A375 (cell line): ENCODE measurements at places on chromosomes 16 and 17. TPM values are rescaled to one million over a fixed set of nuclear protein-coding genes. Genes with fewer than 3 reads are reported as not detected.

The SOX15 gene
- 0.60 TPM in 1 of 2 replicates, not detected in the other for total RNA-seq

The ACSM5 gene
- 0.34 and 0.40 TPM in 2 replicates for total RNA-seq

The GUCY2D gene
- not detected in 2 replicates for total RNA-seq

The GGT6 gene
- not detected in 2 replicates for total RNA-seq

The KCNH4 gene
- total RNA-seq = 0.03 and 0.04 TPM in 2 replicates

The SDR42E1 gene
- total RNA-seq = 0.04 TPM in 1 of 2 replicates, not detected in the other

The HIC1 gene
- 0.05 and 0.60 TPM in 2 replicates for total RNA-seq

The TP53 gene
- 40.1 and 41.7 TPM in 2 replicates for total RNA-seq

The RHBDF1 gene
- total RNA-seq = 66.0 and 88.3 TPM in 2 replicates

The MRPS7 gene
- total RNA-seq = 62.5 and 77.0 TPM in 2 replicates

The CRHR1 gene
- not detected in 2 replicates for total RNA-seq

The CDRT15L2 gene
- total RNA-seq = not detected in 2 replicates

The GDPD1 gene
- total RNA-seq = 2.9 and 4.0 TPM in 2 replicates

The KRT20 gene
- 0.08 TPM in 1 of 2 replicates, not detected in the other for total RNA-seq

The LITAFD gene
- total RNA-seq = not detected in 2 replicates

The CANT1 gene
- total RNA-seq = 32.4 and 33.9 TPM in 2 replicates

The TEPSIN gene
- total RNA-seq = 19.3 and 21.2 TPM in 2 replicates

The CEP95 gene
- total RNA-seq = 40.3 and 60.0 TPM in 2 replicates

The MAP3K3 gene
- total RNA-seq = 19.0 and 22.9 TPM in 2 replicates

The XAF1 gene
- total RNA-seq = 0.72 and 5.2 TPM in 2 replicates

The CDH3 gene
- 1.2 and 2.0 TPM in 2 replicates for total RNA-seq

The RNF40 gene
- total RNA-seq = 110 and 121 TPM in 2 replicates

The KRT17 gene
- total RNA-seq = 0.45 TPM in 2 replicates

The GRB7 gene
- 0.38 TPM in 1 of 2 replicates, not detected in the other for total RNA-seq

The TMEM220 gene
- total RNA-seq = not detected in 2 replicates

The SLC5A2 gene
- 0.53 TPM in 1 of 2 replicates, not detected in the other for total RNA-seq

The UNK gene
- 16.6 and 18.8 TPM in 2 replicates for total RNA-seq

The PRPF8 gene
- 113 and 118 TPM in 2 replicates for total RNA-seq

The SALL1 gene
- total RNA-seq = 9.5 and 12.4 TPM in 2 replicates

The CCL14 gene
- total RNA-seq = not detected in 2 replicates

The RASL10B gene
- 0.53 and 0.57 TPM in 2 replicates for total RNA-seq

The NPIPA5 gene
- 1.4 TPM in 1 of 2 replicates, not detected in the other for total RNA-seq

The ZNF267 gene
- 9.5 and 16.3 TPM in 2 replicates for total RNA-seq

The TPSG1 gene
- not detected in 2 replicates for total RNA-seq

The TMIGD1 gene
- not detected in 2 replicates for total RNA-seq

The CCL8 gene
- total RNA-seq = not detected in 2 replicates

The PROCA1 gene
- 7.3 and 10.3 TPM in 2 replicates for total RNA-seq

The DNASE1L2 gene
- total RNA-seq = 1.0 and 1.5 TPM in 2 replicates
